Naive thymus-derived CD4-positive, alpha-beta T cell (primary cell): ENCODE measurements at places on chromosomes 16 and 17. TPM values are rescaled to one million over a fixed set of nuclear protein-coding genes. Genes with fewer than 3 reads are reported as not detected.

The CCL17 gene
- not detected for total RNA-seq

GRCh38 chr16:88927010-88927409 is 50.0 kb downstream of the CBFA2T3 start:
- H3K4me1 ChIP-seq: no peaks in the 10 kb centered on the region
- H3K4me3 ChIP-seq: no peak overlapping the region
- no peaks in the 10 kb centered on the region for H3K27me3 ChIP-seq
- no peaks in the 10 kb centered on the region for H3K36me3 ChIP-seq
- no peak for DNase-seq

DNA sequence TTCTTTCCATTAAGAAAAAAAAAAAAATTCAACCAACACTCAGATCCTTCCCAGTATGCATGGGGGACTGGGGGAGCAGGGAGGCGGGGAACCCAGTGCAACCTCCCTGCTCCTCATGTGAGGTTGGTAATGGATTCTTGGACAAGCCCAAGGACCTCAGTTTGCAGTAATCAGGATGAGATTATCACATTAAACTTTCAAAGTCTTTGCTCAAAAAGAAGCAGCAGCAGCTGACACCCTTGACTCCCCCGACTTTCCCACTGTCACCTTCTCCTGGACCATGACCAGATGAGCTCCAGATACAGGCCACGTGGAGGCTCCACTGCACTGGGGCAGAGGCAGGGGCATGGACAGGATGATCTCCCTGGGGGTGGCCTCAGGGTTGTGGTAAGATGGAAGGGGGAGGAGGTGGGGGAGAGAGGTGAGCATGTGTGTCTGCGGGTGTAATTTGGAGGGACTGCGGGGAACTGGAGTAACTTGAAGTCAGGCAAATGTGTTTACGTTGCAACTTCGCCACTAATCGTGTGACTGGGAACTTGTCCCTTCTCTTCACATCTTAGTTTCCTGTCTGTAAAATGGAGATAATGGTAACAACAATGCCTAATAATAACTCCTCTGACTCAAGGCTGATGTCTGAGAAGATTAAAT is 19.8 kb downstream of the ZNF385C start:
- no peak overlapping the region for H3K4me3 ChIP-seq
- DNase-seq: no peak
- H3K36me3 ChIP-seq: no peaks in the 10 kb centered on the region
- no peaks in the 10 kb centered on the region for H3K4me1 ChIP-seq

GRCh38 chr17:37400505-37400904 is 6.1 kb downstream of the ACACA start:
- no peak overlapping the region for H3K4me3 ChIP-seq
- H3K27ac ChIP-seq: no peak overlapping the region
- H3K36me3 ChIP-seq: no peaks in the 10 kb centered on the region
- H3K27me3 ChIP-seq: no peaks in the 10 kb centered on the region
- DNase-seq: no peak

The SMIM22 gene
- not detected for total RNA-seq

DNA sequence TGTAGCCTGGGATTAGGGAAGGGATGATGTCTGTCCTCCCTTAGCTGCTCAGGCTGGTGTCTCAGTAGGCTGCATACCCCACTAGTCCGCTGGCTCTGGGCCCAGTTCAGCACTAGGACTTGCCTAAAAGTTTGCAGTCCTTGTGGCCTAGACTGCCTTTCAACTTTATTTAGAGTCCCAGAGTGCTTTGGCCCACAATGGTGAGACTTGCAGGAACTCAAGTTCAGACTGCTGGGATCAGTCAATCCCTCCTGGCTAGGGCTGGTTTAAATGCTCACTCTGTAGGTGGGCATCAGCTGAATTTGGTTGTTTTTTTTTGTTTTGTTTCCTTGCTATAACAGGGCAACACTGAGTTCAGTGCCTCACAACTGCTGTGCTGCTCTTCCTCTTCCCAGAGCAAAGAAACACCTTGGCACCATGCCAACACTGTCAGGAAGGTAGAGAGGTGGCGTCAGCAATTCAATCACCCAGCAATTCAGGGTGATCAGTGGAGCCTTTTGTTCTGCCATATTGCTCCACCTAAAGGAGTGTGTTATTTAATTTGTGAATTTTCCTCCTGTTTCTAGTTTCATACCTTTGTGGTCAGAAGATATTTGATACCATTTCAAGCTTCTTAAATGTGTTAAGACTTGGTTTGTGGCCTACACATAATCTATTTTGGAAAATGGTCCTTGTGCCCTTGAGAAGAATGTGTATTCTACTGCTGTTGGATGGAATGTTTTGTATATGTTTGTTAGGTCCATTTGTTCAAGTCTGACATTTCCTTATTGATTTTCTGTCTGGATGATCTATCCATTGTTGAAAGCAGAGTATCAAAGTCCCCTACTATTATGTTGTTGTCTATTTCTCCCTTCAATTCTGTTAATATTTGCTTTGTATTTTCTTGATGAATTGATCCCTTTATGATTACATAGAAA is 284.0 kb upstream of the PMFBP1 start:
- no peaks in the 10 kb centered on the region for H3K36me3 ChIP-seq
- DNase-seq: no peak
- H3K4me3 ChIP-seq: no peak overlapping the region
- no peaks in the 10 kb centered on the region for H3K4me1 ChIP-seq
- no peak overlapping the region for H3K27ac ChIP-seq

DNA sequence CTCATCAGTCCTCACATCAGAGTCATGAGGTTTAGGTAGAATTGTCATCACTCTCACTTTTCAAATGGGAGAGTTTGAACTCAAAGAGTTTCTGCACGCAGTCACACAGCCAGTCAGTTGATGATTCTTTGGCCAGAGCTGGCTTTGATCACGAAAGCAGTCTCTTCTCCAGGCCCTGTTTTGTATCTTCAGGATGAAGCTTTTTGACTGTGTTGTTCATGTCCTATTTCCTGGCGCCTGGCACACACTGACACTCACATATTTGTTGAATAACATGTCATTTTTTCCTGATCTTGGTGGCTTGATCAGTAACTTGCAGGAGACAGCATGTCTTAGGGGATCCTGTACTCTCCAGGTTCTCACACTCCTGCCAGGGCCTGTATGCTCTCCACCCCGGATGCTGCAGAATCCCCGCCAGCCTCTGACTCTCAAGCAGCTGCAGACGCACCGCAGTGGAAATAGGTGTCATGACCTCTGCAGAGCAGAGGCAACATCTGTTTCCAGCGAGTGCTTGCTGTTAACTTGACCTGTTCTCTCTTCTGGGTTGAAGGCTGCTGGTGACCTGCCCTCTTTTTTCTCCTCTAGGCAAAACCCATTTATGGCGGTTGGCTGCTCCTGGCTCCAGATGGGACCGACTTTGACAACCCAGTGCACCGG is 33.0 kb downstream of the MPRIP start:
- H3K27me3 ChIP-seq: no peaks in the 10 kb centered on the region
- peaks cover 18% of the 10 kb centered on the region for H3K4me1 ChIP-seq

GRCh38 chr16:81401035-81401950 is 43.3 kb upstream of the CMIP start:
- no peak for DNase-seq
- no peaks in the 10 kb centered on the region for H3K4me1 ChIP-seq
- no peak overlapping the region for H3K27ac ChIP-seq
- H3K36me3 ChIP-seq: no peaks in the 10 kb centered on the region
- no peaks in the 10 kb centered on the region for H3K27me3 ChIP-seq

The PTGES3L gene
- not detected for total RNA-seq

The SEZ6 gene
- not detected for total RNA-seq

The SLC16A11 gene
- total RNA-seq: 0.15 and 0.24 TPM in 2 replicates
